ENCODE measurements at places on chromosomes 5 and 9.

- DNase-seq, result no peak
Measured at GRCh38 chr5:128082551-128083032, 974 bp upstream of the SLC12A2 start.

GRCh38 chr5:126100767-126101166 lies 322.4 kb upstream of the GRAMD2B start:
- no peak for DNase-seq

- no peak for DNase-seq
Measured at GRCh38 chr5:41808294-41808693, 61.9 kb downstream of the OXCT1 start.

GRCh38 chr5:154782326-154782725 lies 27.1 kb downstream of the LARP1 start:
- DNase-seq, result no peak

GRCh38 chr5:14721990-14722656 lies 57.6 kb downstream of the OTULIN start:
- no peak for DNase-seq

DNA sequence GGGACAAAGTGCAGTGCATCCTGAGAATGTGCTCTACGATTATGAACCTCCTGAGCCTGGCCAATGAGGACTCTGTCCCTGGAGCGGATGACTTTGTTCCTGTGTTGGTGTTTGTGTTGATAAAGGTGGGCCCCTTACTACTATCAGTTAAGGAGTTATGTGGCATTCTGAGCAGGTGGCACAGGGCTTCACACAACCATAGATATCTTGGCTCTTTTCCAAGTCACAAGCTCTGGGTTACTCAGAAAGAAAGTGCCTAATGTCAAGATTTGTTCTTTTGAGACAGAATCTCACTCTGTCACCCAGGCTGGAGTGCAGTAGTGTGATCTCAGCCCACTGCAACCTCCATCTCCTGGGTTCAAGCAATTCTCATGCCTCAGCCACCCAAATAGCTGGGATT lies 99.0 kb downstream of the GAPVD1 start:
- no peak for DNase-seq

GRCh38 chr9:86983620-86984259 lies 36.4 kb upstream of the GAS1 start:
- DNase-seq, result no peak

DNA sequence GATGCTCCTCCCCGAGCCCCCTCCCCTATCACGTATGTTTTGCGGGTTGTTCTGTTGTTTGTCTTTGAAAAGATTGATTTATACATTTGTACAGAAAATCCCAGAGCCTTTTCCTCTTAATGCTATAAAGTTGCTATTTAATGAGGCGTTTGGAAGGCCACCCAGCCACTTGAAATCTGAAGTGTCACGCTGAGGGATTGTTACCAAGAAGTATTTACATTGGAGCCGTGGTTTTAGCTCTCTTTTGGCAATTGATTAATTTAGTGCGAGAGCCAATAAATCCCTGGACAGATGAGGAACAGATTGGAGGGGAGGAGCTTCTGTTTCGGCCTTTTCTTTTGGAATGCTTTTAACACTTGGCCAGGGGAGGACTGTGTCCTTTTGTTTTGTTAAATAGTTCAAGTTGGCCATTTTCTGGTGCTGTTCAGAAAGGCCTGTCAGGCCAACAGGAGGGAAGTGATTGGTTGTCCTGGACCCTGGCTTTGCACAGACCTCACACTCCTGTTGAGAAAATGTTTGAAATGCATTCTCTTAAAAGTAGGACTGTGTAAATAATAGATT lies 250.2 kb downstream of the PDZD2 start:
- DNase-seq, result no peak

- no peak for DNase-seq
Measured at GRCh38 chr9:101571114-101571513, 23.7 kb downstream of the PPP3R2 start.

DNA sequence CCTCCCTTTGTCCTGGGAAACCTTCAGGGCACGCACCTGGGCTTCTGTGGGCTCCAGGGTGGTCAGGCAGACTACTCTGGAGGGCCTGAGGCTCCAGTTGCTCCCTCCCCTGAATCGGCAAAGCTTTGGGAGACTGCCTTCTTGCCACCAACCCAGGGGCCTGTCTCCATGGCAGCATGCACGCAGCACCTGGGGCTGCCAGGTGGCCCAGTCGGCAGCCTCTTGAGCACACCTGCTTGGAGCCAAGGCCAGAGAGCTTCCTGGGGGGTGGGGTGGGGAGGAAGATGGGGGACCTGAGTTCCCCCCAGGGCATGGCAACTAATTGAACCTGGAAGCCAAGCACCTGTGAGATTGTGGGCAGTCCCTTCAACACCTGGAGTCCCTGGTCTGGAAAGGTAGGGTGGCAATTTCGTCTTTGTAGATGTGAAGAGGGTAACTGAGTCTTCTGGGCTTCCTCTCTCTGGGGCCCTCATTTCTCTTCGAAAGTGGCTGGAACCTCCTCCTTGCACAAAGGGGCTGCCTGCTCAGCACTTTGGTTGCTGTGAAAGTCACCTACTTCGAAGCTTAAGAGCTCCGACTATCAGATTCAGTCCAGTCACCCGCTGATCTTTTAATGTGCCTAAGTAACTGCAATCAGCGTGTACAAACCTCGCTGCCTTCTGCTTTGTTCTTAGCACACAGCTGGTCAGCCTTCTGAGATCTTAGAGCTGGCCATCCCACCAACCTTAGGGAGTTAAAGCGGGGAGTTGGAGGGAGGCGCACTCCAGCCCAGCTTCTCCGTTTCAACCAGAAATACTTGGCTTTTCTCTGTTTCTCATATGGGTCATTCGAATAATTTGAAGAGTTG lies 4.0 kb downstream of the RNF183 start:
- no peak for DNase-seq
